ENCODE measurements at places on chromosomes 4 and X.

- DNase-seq = no peak
Observed at GRCh38 chrX:155949098-155949497, 48.4 kb upstream of the IL9R start.

- no peak for DNase-seq
Observed at GRCh38 chr4:17232566-17233253, 279.2 kb downstream of the QDPR start.

- no peak for DNase-seq
Observed at GRCh38 chr4:96602661-96603060, 762.8 kb downstream of the PDHA2 start.

DNA sequence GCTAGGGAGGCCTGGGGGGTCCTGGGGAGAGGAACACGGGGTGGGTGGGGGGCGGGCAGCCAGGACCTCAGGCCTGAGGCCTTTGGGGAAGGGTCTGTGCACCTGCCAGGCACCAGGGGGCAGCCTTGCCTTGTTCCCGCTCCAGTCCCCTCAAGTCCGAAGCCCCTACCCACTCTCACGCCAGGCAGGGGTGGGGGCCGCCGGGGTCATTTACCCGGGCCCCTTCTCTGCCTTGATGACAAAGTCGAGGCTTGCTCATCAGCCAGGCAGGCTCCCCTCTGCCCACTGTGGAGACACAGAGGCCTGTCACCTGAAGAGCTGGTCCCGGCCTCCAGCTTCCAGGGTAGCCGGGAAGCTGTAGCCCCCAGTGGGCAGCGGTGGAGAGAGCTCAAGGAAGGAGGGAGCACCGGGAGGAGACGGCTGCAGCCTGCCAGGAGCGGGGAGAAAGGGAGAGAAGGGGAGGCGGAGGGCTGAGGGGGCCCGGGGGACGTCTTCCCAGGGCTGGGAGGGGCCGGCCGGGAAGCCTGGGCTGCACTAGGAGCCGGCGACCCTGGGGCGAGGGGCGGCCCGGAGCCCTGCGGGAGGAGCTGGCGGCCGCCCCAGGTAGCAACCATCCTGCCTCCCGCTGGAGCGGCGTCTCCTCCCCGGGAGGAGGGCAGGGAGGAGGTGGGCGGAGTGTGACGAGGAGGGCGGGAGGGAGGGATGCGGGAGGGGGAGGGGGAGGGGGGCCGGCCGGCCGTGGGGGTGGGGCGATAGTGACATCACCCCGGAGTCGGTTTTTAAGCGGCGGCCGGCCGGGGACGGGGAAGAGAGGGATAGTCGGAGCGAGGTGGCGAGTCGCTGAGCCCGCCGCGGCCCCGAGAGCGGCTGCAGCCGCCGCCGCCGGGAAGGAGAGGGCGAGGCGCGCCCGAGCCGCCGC lies at the start of gene SLC6A8:
Gene SLC6A8 (plus strand): TSS at position 806 of the 919 bp plus-strand sequence. CDS start 649 bp downstream, outside the sequence.
- DNase-seq = no peak

DNA sequence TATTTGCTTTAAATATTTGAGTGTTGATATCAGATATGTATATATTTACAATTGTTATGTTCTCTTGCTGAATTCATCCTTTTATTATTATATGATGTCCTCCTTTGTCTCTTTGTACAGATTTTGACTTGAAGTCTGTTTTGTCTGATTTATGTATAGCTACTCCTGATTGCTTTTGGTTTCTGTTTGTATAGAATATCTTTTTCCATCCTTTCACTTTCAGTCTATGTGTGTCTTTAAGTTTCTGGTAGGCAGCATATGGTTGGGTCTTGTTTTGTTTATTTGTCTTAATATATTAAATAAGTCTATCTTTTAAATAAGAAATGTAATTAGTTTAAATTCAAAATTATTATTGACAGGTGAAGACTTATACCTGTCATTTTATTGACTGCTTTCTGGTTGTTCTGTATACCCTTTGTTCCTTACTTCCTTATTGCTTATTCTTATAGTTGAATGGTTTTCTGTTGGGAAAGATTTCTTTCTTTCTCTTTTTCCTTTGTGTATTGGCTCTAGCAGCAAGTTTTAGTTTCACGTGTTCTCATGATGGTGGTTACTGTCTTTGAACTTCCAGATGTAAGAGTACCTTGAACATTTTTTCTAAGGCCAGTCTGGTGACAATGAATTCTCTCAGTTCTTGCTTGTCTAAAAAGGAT lies 31.1 kb downstream of the RAB28 start:
- no peak for DNase-seq

- no peak for DNase-seq
Observed at GRCh38 chr4:11214281-11214680, 214.4 kb downstream of the HS3ST1 start.

DNA sequence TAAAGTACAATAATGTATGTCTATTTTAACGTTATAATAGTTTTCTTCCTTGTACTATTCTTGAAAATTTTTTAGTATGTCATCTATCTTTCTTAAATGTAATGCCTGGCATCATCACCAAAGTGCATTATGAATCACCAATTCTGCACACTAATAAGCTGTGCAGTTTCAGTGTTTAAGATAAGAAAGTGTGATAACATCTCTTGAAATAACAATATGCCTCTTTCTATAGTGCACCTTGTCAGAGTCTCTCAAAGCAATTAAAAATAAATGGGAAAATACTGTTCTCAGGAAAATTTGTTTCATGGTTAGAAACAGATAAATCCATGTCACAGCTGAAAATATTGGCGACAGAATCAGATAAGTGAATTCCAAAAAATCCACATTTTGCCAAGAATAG lies 457.4 kb upstream of the PCDH10 start:
- no peak for DNase-seq

DNA sequence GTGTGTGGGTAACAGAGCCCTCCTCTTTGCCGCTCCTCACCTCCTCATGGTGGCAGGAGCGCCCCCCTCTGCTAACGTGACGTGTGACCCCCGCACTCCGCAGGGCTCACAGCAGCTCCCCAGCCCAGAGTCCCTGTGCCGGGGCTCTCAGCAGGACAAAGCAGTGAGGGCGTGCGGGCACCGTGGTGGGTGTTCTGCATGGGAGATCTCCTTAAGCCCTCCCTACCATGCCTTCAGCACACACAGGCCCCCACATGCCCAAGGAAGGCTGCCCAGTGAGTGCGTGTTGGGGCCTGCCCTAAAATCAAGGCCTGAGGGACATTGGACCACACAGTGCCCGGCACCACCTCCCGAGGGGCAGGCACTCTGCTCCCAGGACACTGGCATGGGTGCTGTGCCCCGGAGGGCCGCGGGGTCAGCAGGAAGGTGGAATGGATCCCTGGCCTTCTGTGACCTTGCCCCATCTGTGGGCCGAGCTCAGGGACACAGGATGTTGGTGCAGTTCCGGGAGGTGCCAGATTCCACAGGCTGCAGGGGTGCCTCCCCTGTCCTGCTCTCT lies 10.1 kb downstream of the PSAPL1 start:
- DNase-seq = no peak

DNA sequence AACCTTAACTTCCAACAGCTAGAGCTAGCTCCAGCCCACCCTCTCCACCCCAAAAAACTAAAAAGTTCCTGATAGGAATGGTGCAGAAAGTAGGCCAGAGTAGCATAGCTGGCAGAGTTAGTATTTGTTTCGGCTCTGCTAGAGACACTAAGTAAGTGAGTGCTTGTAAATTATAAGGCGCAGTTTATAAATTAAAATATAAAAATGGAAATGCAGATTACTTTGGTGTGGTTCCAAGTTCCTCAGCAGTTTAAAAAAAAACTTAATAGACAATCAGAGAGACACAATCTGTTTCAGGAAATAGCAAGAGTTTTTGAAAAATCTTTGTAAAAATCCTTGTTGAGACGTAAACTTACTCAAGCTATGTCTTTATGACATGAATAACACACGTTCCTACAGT lies 2.8 kb upstream of the LGI2 start:
- no peak for DNase-seq

- no peak for DNase-seq
Observed at GRCh38 chr4:21890231-21890630, 58.3 kb downstream of the KCNIP4 start.

- DNase-seq = peak; percentile 41
Observed at GRCh38 chr4:22389240-22389870, 126.5 kb downstream of the ADGRA3 start.

DNA sequence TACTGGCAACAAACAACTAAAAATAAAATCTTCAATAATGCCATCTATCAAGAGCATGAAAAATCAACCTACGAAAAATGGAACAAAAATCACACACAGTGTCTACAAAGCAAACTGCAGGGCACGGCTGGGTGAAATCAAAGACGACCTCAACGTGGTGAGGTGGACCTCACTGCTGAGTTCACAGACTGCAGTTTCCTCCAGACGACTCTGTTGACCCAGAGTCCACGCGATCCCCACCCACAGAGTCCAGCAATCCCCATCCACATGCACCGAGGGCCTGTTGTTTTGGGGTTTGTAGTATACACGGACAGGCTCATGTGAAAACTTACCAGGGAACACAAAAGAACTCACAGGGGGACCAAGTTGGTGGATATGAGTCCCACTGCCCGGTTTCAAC lies 31.1 kb upstream of the GTPBP6 start:
- no peak for DNase-seq

DNA sequence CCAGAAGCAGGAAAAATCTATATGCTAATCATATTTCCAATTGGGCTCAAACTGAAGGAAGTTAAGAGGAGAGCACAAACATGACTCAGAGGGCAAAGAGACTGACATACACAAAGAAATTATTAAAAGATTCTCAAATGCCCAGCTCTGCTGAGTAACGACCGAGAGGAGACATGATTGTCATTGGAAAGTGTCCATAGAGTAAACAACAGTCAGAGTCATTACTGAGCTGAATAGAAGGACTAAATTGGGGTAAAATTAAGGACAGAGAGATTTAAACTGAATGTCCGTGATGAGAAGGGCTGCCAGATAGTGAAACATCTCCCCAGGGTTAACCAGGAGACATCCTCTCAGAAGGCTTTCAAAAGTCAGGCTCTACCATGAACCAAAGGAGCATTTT lies 111.2 kb upstream of the GALNT7 start:
- DNase-seq = peak; percentile 48

DNA sequence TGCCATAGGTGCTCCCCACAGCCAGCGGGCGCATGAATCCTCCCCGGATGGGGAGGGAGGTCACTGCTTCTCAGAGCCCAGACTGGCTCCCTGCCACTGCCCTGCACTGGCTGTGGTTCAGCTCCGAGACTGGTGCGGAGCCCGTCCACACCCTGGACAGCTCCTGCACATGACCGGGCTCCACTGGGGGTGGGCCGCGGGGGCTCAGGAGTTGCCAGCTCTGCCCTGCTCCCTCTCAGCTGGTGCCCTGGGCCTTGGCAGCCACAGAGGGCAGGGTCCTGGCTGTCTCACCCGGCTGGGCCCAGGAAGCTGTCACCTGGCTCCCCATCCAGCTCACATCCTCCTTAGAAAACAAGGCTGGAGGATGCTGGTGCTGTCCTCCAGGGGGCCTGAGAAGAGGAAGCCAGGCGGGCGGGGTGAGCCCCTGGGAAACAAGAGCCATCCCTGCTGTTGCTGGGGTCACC lies 64.9 kb upstream of the ADRA2C start:
- DNase-seq = no peak

DNA sequence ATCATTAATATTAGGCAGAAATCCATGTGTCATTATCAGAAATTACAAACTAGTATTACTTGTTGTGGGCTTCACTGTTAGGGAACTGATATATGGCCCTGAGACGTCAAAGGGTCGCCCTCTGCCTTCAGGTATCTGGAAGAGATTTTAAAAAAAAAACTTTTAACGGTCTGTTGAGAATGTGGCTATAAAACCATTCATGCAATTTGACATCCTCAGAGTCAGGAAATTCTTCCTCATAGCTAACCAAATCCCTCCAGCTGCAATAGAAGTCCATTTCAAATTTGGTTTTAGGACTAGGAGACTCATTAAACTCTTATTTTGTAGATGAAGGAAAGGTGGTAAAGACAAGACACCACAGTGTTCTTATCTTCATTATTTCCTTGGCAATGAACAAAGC lies 194.2 kb upstream of the NOCT start:
- no peak for DNase-seq

- DNase-seq = no peak
Observed at GRCh38 chr4:58935332-58935731, 1825.1 kb upstream of the IGFBP7 start.

- no peak for DNase-seq
Observed at GRCh38 chrX:119121341-119121740, 6.3 kb downstream of the KIAA1210 start.

DNA sequence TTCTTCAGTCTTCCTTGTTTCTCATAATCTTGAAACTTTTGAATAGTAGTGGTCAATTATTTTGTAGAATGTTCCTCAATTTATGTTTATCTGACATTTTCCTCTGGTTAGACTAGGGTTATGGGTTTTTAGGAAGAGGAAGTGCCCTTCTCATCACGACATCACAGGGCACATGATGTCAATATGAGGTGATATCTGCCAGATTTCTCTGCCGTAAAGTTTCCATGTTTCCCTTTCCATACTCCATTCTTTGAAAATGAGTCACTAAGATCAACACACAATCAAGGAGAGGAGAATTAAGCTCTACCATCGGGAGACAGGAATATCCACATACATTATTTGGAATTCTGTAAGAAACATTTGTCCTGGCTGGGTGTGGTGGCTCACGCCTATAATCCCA lies 28.4 kb downstream of the RP2 start:
- DNase-seq = no peak

DNA sequence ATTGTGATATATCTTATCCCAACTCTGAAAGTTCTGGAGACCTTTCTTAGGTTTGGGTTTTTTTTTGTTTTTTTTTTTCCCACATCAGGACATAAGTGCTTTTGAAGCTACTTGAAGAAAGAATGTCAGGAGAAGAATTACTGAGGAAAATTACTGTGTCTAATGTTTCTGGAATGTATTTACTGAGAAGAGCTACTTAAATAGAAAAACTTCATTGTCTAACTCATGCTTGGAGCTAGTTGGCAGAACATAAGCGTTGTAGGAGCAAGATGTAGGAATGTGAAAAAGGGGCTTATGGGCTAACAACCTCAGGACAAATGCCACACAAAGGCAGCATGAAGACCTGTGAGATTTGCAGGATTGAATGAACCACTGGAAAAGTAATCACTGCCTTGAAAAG lies 166.6 kb upstream of the GLRA2 start:
- DNase-seq = no peak

DNA sequence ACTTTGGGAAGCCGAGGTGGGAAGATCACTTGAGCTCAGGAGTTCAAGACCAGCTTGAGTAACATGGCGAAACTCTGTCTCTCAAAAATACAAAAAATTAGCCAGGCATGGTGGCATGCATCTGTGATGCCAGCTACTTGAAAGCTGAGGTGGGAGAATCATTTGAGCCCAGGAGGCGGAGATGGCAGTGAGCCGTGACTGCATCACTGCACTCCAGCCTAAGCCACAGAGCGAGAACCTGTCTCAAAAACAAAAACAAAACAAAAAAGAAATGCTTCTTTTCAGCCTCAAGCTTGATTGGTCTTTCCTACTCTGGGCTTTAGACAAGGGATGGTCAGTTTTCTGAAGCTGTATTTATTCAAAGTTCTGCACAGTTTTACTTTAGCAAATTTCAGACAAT lies 15.8 kb upstream of the DHRSX start:
- DNase-seq = no peak

GRCh38 chr4:120760047-120760446 lies 162.5 kb downstream of the PRDM5 start:
- DNase-seq = no peak

DNA sequence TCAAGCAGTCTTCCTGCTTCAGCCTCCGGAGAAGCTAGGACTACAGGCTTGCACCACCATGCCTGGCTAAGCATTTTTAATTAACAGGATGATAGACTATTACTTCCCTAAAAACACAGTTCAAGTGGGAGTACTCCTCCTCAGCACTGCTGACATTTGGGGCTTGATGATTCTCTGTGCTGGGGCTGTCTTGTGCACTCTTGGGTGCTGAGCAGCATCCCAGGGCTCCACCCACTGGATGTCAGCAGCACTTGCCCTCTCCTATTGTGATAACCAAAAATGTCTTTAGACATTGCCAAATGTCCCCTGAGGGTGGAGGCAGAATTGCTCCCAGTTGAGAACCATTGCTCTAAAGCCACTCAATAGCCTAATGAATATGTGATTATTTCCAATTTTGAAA lies 60.4 kb downstream of the CLCN4 start:
- no peak for DNase-seq

Measured in NCI-H2081 treated with DMSO at 0.1 percent for 48 hours (cell line).